ENCODE measurements at places on chromosomes 3 and 15. TPM values are rescaled to one million over a fixed set of nuclear protein-coding genes. Genes with fewer than 3 reads are reported as not detected.
A peak's percentile ranks its signal among the peaks of the same experiment; 100 is the strongest.

DNA sequence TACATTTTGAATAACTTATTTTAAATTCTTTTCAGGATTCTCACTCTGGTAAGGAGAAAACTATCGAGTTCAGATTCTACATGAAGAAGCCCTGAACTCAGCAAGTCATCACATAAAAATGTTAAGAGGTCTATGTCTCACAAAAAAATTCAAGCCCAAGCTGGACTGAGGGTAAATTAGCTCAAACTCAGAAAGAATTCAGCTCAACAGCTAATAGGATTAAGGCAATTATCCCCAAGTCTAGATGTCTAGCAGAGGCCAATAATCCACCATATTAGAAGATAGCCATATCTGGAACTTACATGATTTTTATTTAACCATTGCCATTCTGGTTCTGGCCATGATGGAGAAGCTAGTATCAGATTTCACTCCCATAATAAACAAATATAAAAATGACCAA lies 909.7 kb downstream of the PLOD2 start:
- no peaks in the 10 kb centered on the region for H3K4me1 ChIP-seq
- no peak overlapping the region for H3K4me3 ChIP-seq
- H3K27ac ChIP-seq = no peak overlapping the region
- no peaks in the 10 kb centered on the region for H3K36me3 ChIP-seq
- H3K27me3 ChIP-seq = no peaks in the 10 kb centered on the region
- DNase-seq = no peak

- no peaks in the 10 kb centered on the region for H3K27me3 ChIP-seq
- no peak for DNase-seq
- no peak overlapping the region for H3K27ac ChIP-seq
- H3K36me3 ChIP-seq = no peaks in the 10 kb centered on the region
Observed at GRCh38 chr15:96066126-96066525, 264.4 kb upstream of the NR2F2 start.

DNA sequence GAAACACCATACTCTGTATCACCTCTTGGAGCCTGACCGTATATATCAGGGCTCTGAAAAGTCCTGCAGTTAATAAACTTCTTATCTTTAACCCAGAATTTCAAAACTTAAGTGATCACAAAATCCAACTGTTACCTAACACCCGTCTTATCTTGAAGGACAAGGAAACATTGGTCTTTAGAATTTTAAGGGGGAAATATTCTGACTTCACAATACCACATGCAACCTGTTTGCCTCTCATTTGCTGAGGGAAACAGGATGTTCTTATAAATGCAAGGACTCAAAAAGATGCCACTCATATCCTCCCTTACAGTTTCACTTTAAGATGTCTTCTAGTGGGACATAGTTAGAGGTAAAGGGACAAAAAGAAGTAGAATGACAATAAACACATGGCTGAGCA lies 67.9 kb downstream of the CRTC3 start:
- no peak overlapping the region for H3K4me3 ChIP-seq
- 0 out of 2 replicates have a peak, but pooled peaks cover 10% of the 10 kb centered on the region for H3K36me3 ChIP-seq
- no peaks in the 10 kb centered on the region for H3K4me1 ChIP-seq
- no peak for DNase-seq
- H3K27ac ChIP-seq = no peak overlapping the region

- no peak overlapping the region for H3K4me3 ChIP-seq
- H3K36me3 ChIP-seq = no peaks in the 10 kb centered on the region
- peak overlapping the region; percentile 76 for H3K27ac ChIP-seq
- peak; percentile 44 for DNase-seq
- no peaks in the 10 kb centered on the region for H3K27me3 ChIP-seq
- peaks cover 55% of the 10 kb centered on the region for H3K4me1 ChIP-seq
Observed at GRCh38 chr3:72892081-72892775, 4.4 kb downstream of the GXYLT2 start.

- H3K36me3 ChIP-seq = no peaks in the 10 kb centered on the region
- H3K4me3 ChIP-seq = no peak overlapping the region
- no peak overlapping the region for H3K27ac ChIP-seq
- H3K27me3 ChIP-seq = no peaks in the 10 kb centered on the region
- no peaks in the 10 kb centered on the region for H3K4me1 ChIP-seq
Observed at GRCh38 chr3:61595826-61596225, 34.5 kb downstream of the PTPRG start.

DNA sequence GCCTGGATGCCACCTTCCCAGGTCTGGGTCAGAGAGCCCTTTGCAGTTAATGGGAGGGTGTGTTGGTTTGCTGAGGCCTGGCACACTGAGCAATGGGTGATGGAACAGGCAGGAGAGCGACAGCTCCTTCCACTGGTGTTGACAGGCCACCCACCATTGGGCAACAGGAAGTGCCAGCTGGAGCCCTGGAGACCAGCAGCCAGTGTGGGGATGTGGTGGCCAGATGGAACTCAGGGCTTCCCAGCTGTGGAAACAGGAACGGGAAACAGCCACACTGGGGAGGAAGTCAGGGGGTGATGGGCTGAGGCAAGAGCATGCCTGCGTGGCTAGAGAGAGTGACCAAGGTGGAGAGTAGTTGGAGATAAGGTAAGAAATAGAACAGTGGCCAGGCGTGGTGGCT lies 9.3 kb downstream of the PSTPIP1 start:
- peaks cover 8% of the 10 kb centered on the region for H3K27me3 ChIP-seq
- H3K4me3 ChIP-seq = no peak overlapping the region
- no peak overlapping the region for H3K27ac ChIP-seq
- no peaks in the 10 kb centered on the region for H3K4me1 ChIP-seq
- no peak for DNase-seq

Gene RETNLB
- total RNA-seq = not detected

DNA sequence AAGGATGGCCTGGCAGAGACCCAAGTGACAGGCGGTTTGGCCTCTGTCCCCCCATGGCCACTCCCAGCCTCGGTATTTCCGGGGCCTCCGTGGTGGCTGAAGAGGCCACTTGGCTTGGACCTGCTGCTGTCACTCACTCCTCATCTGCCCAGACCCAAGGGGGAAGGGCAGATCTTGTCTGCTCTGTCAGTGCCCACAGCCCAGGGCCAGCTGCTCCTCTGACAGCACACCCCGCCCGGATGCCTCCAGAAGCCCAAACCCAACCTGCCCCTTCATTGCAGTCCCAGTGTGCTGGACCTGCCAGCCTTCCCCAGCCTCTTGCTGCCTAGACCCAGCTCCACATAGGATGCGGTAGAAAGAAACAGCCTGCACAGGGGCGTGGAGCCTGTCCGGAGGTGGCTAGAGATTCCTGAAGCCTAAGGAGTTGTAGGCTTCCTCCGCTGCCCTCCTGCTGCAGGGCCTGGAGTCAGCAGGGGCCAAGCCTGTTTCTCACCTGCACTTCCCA lies 52.0 kb downstream of the MAGEF1 start:
- H3K36me3 ChIP-seq = no peaks in the 10 kb centered on the region
- no peak overlapping the region for H3K27ac ChIP-seq
- H3K4me3 ChIP-seq = no peak overlapping the region
- no peaks in the 10 kb centered on the region for H3K27me3 ChIP-seq

Gene MASP1
- total RNA-seq = 2.3 TPM

- no peaks in the 10 kb centered on the region for H3K36me3 ChIP-seq
- no peak overlapping the region for H3K27ac ChIP-seq
- no peaks in the 10 kb centered on the region for H3K4me1 ChIP-seq
- no peaks in the 10 kb centered on the region for H3K27me3 ChIP-seq
Observed at GRCh38 chr3:50658416-50658815, 16.3 kb upstream of the DOCK3 start.

DNA sequence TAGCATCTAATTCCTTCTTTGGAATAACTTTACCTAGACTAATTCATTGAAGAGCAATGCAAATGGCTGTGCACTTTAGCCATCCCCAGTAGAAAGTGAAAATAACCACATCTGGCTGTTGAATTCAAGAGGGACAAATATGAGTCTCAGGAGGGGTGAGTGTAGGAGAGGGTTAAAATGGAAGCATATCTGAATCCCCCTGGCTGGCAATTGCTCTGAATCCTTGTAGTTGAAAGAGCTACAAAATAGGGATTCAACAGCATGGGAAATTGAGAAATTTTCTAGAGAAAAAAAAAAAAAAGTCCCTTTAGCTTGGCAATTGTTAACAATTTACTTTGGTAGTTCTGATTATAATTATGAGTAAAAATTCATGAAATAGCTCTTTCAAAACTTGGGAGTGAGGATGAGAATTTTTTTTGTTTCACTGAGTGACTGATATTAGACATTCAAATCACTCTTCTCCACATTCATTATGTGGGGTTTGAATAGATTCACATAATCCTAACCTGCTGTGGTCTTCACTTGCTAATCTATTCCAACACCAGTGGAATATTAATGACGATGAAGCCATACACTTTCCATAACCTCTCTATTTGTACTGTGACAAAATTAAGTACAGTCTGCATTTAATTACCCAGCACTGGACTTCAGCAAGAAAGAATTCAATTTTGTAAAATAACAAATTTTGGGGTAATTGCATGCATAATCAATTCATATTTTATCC lies 569.0 kb upstream of the MCTP2 start:
- H3K4me3 ChIP-seq = no peak overlapping the region
- H3K27me3 ChIP-seq = no peaks in the 10 kb centered on the region
- H3K4me1 ChIP-seq = no peaks in the 10 kb centered on the region

Gene ZKSCAN7
- total RNA-seq = 4.1 TPM

DNA sequence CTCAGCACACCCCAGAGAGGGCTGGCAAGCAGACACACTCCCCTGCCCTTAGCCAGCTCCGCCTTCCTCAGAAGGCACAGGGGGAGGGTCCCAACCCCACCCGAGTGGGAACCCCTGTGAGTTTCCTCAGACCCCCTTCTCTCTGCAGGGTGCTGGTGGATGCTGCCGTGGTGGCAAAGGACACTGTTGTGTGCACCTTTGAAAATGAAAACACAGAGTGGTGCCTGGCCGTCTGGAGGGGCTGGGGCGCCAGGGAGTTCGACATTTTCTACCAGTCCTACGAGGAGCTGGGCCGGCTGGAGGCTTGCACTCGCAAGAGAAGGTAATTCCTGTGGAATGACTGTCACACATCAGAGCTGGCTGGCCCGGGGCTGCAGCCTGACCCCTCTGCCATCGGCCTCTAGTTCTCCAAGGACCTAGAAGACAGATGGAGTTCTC lies 149.4 kb downstream of the LRRK1 start:
- no peak overlapping the region for H3K4me3 ChIP-seq
- H3K4me1 ChIP-seq = peaks cover 37% of the 10 kb centered on the region
- H3K27ac ChIP-seq = peak overlapping the region; percentile 88
- DNase-seq = no peak

DNA sequence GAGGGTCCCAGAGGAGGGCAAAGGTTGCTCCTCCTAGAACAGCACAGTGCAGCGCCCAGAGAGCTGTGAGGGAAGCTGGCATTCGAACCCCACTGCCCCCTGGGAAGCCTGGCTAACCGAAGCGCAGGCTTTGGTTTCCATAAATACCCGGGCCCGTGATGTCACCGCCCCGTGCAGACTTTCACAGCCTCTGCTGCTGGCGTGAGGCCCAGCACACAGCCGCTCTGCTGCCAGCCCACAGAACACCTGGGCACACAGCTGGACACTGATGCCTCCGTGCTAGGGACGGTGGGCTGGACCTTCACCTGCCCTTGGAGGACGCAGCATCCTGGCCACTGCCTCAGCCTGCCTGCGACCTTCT lies 1.0 kb downstream of the IQSEC1 start:
- H3K4me3 ChIP-seq = no peak overlapping the region
- H3K36me3 ChIP-seq = no peaks in the 10 kb centered on the region
- no peaks in the 10 kb centered on the region for H3K4me1 ChIP-seq
- H3K27me3 ChIP-seq = peaks cover 47% of the 10 kb centered on the region

GRCh38 chr3:14379843-14380242 lies 22.6 kb upstream of the SLC6A6 start:
- no peak for DNase-seq
- H3K4me3 ChIP-seq = no peak overlapping the region
- H3K27ac ChIP-seq = no peak overlapping the region
- no peaks in the 10 kb centered on the region for H3K36me3 ChIP-seq
- H3K27me3 ChIP-seq = no peaks in the 10 kb centered on the region
- H3K4me1 ChIP-seq = peaks cover 6% of the 10 kb centered on the region

DNA sequence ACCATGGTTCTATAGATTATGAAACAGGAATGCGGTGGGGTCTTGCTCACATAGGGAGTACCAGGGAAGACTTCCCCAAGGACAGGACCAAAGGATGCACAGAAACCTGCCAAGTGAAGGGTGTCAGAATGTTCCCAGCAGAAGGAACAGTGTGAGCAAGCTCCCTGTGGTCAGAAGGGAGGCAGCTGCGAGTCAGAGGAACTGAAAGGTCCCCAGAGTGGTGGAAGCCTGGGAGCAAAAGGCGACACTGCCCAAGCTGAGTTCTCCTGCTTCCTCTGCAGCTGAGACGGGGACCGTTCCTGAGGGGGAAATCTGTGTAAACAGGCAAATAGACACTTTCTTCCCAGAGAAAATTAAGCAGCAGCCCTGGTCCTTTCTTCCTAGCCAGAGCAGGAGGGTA lies 14.2 kb upstream of the SLC6A6 start:
- H3K36me3 ChIP-seq = no peaks in the 10 kb centered on the region
- no peak overlapping the region for H3K4me3 ChIP-seq
- H3K27me3 ChIP-seq = no peaks in the 10 kb centered on the region
- DNase-seq = no peak

DNA sequence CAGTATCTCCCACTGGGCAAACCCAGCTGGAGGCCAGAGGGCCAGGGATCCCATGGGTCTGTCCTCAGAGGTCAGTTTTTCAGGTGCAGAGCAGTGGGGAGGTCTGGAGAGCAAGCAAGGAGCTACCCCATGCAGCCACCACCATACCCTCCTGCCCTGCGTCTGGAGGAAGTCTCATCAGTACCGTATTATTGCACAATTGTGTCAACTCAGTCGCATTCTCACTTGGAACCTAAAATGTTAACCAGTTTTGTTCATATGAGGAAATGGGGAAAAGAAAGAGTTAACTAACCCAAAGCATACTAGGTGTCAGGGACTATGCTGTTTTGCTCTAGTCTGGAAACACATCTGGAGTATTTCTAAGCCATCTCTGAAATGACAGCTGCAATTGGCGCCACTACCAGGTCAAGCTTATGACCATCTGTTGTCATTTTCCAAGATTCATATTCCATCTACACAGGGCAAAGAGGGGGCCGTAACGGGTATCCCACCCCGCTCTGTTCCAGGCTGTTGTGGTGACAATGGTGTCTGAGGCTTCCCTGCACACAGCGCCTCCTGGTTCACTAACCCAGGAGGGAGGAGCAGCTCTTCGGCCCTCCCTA lies 16.9 kb upstream of the APBA2 start:
- H3K27ac ChIP-seq = no peak overlapping the region
- H3K36me3 ChIP-seq = no peaks in the 10 kb centered on the region
- no peaks in the 10 kb centered on the region for H3K27me3 ChIP-seq
- H3K4me3 ChIP-seq = no peak overlapping the region
- no peaks in the 10 kb centered on the region for H3K4me1 ChIP-seq

GRCh38 chr15:92666780-92667179 lies 11.2 kb upstream of the FAM174B start:
- H3K4me1 ChIP-seq = no peaks in the 10 kb centered on the region
- no peak for DNase-seq
- H3K27me3 ChIP-seq = peaks cover 11% of the 10 kb centered on the region
- no peak overlapping the region for H3K4me3 ChIP-seq

Gene XCR1
- total RNA-seq = not detected

Gene CSK
- total RNA-seq = 14.8 TPM

DNA sequence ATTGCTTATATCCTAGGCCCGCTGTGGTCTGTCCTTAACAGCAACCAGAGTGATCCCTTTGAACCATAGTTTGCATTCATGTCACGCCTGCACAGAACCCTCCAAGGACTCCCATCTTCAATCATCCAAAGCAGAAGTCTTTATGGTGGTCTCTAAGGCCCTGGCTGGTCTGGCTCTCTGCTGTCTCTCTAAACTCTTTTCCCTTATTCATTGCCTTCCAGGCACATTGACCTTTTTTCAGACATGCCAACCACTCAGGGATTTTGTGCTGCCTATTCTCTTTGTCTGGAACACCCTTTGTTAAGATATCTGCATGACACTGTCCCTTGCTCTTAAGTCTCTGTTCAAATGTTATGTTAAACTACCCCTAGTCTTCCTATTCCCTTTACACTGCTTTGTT lies 21.9 kb upstream of the ZBTB47 start:
- 0 out of 2 replicates have a peak, but pooled peaks cover 6% of the 10 kb centered on the region for H3K4me1 ChIP-seq
- H3K36me3 ChIP-seq = peaks cover 83% of the 10 kb centered on the region
- no peak for DNase-seq
